Stimulated activated CD4-positive, alpha-beta T cell treated with anti-CD3 and anti-CD28 coated beads, TNF-alpha, amount 100 ng/mL, for 48 hours (primary cell): ENCODE measurements at places on chromosomes 12 and 14.
A peak's percentile ranks its signal among the peaks of the same experiment; 100 is the strongest.

- no peak for DNase-seq
Observed at GRCh38 chr12:124517260-124518050, 50.0 kb downstream of the NCOR2 start.

DNA sequence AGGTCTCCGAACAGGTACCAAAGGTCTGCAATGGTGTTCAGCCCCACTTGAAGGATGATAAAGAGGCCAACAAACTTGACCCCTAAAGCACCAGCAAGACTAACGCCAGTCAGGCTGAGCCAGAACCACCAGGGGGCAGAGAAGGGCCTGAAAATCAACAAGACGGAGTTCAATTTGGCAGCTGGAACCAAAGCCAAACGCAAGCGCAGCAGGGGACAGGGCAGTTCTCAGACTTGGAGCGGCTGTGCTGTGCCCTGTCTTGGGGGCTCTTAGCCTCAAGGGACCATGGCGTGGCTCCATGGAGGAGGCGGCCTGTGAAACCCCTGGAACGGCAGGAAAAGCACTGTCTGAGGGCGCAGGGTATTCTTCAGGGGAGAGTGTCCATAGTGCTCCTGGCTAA is 19.6 kb downstream of the POMT2 start:
- peak; percentile 43 for DNase-seq

DNA sequence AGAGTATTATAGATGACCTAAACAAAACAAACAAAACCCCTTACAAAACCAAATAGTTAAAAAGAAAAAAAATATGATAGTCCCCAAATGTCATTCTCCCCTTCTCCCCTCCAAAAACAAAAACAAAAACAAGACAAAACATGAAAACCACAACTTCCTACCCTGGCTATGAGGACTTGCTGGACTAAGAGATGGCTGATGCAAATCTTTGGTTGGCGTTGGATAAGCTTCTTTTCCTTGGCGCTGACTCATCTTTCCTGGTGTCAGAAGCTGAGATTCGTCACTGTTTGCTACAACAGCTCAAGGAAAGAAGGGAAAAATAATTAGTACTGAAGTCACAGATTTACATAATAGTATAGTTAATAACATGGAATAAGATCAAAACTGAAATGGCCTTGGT is 102.5 kb upstream of the BBS10 start:
- DNase-seq, result no peak

GRCh38 chr12:23211384-23212320 is 586.7 kb downstream of the ETNK1 start:
- DNase-seq, result no peak

DNA sequence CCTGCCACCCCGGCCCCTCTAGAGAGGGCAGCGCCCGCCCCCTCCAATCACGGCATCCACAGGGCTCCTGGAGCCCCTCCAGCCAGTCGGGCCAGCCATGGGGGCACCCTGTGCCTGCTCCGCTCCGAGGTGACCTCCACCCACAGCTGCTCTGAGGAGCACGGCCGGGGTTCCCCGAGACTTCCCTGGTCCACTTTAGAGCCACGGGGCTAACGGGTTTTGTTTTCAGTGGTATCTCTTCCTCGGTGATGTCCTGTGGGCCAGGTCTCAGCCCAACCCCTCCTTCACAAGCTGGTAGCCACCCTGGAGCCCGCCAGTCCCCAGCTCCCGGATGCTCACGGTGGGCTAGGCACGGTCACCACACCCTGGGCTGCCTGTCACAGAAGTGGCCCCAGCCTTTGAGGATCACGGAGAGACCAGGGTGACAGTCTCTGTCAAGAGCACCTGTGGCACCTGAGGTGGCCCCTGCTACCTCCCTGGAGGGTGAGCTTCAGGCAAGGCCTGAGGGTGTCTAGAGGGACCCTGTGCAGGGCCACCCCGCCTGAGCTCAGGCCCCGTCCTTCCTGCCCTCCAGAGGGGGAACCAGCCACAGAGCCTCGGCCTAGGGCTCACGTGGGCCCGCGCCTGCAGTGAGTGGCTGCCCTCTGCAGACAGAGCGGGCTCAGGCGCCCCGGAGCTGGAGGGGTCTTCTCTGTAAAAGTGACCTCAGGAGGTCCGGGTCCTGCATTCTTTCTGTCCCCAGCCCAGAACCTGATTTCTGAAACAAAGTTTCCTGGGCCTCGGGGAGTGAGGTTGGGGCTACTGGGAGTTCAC is 146.0 kb upstream of the C14orf180 start:
- no peak for DNase-seq

- no peak for DNase-seq
Observed at GRCh38 chr14:91893007-91893406, 25.7 kb upstream of the TC2N start.
